ENCODE measurements at places on chromosomes 7 and 10.

GRCh38 chr7:140330128-140330527 lies 68.2 kb downstream of the SLC37A3 start:
- DNase-seq = no peak

- DNase-seq = no peak
Observed at GRCh38 chr7:2006921-2007381, 225.8 kb downstream of the MAD1L1 start.

DNA sequence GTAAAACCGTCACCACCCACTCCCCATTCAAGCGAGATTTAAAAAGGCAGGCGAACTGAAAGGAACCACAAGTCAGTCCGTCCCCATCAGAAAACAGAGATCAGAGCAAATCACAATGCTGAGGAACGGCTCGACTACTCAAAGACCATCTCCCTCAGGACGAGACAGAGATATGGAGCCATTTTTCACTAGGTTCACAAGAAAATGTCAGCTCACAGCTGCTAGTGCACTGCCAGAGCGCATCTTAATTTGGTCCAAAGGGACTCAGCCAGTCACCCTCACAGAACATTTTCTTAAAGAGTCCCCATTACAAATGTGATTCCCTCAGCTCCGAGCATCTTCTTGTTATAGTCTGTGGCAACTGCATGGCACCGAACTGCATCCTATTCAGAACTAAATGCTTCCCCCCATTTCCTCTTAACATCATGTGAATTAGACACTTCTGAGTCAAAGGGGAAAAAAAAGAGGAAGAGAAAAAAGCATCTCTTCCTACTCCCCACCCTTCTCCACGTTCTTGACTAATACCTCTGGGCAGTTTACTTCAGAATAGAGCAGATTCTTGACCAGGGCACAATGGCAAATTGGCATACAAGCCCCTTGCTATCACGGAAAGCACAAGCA lies 683.9 kb downstream of the MAGI2 start:
- no peak for DNase-seq

GRCh38 chr10:71268247-71268691 lies 50.8 kb upstream of the SLC29A3 start:
- no peak for DNase-seq

- no peak for DNase-seq
Observed at GRCh38 chr10:59362144-59362958, at the start of gene FAM13C. Gene FAM13C (minus strand): TSS chr10:59362549. CDS start chr10:59362460, 89 bp downstream.

GRCh38 chr10:46555713-46556514 lies 544 bp downstream of the GPRIN2 start:
- DNase-seq = peak; percentile 5

- DNase-seq = peak; percentile 71
Observed at GRCh38 chr7:48084727-48085432, 4.2 kb upstream of the UPP1 start.

DNA sequence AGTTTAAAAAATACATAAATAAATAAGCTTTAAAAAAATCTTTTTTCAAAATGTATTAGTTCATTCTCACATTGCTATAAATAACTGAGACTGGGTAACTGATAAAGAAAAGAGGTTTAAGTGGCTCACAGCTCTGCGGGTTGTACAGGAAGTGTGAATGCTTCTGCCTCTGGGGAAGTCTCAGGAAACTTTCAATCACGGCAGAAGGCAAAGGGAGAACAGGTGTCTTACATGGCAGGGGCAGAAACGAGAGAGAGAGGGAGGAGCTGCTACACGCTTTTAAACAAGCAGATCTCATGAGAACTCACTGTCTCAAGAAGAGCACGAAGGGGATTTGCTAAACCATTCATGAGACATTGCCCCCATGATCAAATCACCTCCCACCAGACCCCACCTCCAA lies 114.6 kb downstream of the DNAJC1 start:
- DNase-seq = peak; percentile 38

- no peak for DNase-seq
Observed at GRCh38 chr10:130875897-130876472, 435.5 kb downstream of the TCERG1L start.

DNA sequence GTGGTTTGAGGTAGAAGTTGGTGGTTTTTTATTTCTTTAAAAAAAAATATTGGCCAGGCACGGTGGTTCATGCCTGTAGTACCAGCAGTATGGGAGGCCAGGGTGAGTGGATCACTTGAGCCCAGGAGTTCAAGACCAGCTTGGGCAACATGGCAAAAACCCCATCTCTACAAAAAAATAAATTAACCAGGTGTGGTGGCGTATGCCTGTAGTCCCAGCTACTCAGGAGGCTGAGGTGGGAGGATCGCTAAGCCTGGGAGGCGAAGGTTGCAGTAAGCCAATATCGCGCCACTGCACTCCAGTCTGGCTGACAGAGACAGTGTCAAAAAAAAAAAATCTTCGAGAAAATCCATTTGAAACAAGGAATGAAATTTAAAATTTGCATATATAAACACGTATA lies 1.1 kb downstream of the IL2RA start:
- DNase-seq = no peak

DNA sequence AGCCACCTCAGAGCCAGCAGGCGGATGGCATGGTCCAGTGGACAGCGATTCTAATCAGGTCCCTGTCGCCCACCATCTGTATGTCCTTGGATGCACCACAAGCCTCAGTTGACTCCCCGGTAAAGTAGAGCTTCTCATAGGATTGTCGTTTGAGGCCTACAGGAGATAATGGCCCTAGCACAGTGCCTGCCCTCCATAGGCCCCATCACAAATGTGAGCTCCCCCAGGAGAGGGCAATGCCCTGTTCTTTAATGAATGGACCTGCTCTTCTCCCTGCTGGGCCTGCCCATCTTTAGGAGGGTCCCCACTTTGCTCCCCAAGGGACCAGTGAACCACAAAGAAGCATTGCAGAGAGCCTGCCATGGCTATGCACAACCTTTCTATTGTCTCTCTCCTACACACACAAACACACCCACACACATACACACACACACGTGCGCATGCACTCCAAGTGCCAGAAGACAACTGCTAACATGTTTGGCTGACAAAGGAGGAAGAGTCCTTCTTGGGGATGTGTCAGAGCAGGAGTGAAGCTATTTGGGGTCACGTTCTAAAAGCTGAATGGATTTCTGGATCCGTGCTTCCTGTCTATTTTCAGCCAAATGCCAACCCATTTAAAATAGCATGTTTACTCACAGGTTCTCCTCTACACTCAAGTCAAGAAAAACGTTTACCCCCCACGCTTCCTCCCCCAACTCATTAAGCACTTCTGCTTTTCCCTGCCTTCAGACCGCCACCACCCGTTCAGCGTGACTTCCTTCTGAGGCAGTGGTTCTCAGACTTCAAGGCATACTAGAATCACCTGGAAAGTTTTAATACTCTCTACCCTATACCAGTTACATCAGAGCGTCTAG lies 196.1 kb downstream of the GRID1 start:
- DNase-seq = no peak

- DNase-seq = no peak
Observed at GRCh38 chr7:3862774-3863173, 561.7 kb downstream of the SDK1 start.

GRCh38 chr10:8767591-8767990 lies 713.1 kb downstream of the GATA3 start:
- DNase-seq = no peak

- DNase-seq = no peak
Observed at GRCh38 chr7:37218956-37219355, 229.7 kb downstream of the ELMO1 start.

- DNase-seq = no peak
Observed at GRCh38 chr10:14254368-14254767, 76.4 kb downstream of the FRMD4A start.

GRCh38 chr10:97224483-97225435 lies 39.0 kb upstream of the SLIT1 start:
- no peak for DNase-seq

DNA sequence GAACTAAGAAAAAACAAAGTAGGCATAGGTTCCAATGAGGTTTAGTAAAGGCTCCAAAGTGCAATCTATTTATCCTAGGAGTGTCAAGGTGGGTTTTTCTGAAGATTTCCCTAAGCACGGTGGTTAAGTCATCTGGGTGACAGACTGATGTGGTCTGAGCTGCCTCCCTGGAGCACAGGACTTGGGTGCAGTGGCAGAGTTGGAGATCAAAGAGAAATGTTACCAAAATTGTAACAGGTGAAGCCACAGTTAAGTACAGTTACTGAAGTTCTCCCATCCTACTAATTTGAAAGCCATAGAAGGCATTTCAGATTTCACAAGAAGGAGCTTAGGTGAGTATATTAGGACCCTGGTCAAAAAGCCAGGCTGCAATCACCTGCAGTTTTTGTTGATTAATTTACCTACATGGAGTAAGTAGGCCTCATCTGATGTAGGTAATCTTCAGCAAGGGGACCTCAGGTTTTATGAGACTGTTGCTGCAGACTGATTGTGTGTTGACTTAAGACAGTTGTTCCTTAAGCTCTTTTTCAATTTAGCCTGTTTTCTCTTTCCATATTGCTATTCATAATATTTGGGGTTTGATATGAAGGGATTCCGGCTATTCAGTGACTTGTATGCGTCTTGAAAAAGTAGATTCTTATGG lies 3.0 kb downstream of the DLX6 start:
- DNase-seq = no peak

- no peak for DNase-seq
Observed at GRCh38 chr7:121202125-121202524, 126.7 kb upstream of the WNT16 start.

GRCh38 chr7:18572154-18572553 lies 76.6 kb downstream of the HDAC9 start:
- no peak for DNase-seq

DNA sequence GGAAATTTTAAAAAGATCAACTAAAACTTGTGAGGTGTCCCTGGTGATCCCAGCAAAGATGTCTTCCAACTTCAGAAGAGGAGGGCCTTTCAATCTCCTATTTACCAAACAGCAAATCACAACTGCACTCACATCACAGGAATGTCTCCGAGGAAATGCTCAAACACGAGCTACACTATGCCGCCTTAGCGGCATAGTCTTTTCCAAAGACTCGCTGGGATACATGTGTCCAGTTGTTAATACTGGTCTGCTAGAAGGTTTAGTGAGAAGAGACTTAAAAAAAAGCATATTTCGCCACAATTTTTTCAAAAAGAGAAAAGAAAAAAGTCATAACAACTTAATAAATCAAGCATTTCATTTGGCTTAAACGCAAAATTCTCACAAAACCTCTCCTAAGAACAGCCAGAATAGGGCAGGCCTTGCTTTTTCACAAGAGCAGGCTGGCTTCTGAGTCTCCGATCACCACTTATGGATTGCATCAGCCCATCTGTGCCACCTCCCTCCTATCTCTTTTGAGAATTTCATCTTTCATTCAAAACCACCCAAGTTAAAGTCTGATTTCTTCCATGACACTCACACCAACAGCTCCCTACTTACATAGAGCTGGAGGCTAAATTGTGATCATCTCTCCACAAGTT lies 66.1 kb downstream of the GNA12 start:
- DNase-seq = no peak

DNA sequence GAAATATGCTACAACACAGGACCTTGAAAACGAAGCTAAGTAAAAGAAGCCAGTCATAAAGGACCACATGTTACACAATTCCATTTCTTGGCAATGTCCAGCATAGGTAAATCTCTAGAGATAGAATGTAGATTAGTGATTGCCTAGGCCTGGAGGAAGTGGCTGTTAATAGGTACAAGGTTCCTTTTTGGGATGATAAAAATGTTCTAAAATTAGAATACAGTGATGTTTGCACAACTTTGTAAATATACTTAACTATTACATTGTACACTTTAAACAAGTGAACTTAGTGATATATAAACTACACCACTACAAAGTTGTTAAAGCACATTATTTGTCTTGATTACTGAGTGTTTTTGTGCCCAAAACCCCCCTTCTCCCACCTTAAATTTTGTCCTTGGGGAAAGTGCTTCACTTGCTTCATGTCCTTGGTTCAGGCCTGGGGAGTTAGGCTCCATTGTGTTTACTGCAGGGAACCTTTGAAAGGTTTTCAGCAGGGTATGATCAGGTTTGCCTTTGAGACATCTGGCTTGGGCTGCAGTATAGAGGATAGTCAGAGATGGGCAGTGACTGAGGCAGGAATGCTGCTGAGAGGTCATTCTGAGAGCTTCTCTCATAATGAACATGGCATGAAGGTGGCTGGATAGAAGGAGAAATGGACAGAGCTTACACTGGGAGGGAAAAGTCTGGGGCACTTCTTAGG lies 1052.6 kb downstream of the REEP3 start:
- no peak for DNase-seq

GRCh38 chr7:79036356-79036755 lies 417.1 kb downstream of the MAGI2 start:
- DNase-seq = no peak

GRCh38 chr10:79542626-79543025 lies 17.6 kb downstream of the SFTPA2 start:
- DNase-seq = no peak

DNA sequence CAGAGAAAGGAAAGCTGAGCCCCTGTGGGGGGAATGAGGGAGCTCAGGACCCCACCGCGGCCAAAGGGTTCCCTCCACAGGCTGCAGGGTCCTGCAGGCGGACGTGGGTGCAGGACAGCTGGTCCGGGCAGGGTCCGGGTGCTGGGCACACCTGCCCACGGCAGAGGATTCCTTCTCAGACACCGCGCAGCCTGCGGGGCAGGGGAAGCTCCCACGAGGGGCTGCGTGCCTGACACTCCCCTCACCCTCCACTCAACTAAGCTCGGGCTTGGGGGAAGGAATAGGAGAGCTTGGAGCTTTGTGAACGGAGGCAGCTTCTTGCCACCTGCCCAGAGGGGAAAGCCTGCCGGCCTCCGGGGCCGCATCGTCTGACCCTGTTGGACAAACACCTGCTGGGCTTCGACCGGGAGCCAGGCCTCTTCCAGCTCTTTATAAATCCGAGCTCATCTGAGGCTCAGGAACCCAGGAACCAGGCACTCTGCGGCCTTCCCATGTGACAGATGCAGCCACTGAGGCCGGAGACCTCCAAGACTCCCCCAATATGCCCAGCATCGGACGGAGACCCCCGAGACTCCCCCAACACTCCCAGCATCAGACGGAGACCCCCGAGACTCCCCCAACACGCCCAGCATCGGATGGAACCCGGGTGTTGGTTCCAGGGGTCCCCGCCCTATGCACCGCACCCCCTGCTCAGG lies 97.3 kb downstream of the PDGFA start:
- no peak for DNase-seq

DNA sequence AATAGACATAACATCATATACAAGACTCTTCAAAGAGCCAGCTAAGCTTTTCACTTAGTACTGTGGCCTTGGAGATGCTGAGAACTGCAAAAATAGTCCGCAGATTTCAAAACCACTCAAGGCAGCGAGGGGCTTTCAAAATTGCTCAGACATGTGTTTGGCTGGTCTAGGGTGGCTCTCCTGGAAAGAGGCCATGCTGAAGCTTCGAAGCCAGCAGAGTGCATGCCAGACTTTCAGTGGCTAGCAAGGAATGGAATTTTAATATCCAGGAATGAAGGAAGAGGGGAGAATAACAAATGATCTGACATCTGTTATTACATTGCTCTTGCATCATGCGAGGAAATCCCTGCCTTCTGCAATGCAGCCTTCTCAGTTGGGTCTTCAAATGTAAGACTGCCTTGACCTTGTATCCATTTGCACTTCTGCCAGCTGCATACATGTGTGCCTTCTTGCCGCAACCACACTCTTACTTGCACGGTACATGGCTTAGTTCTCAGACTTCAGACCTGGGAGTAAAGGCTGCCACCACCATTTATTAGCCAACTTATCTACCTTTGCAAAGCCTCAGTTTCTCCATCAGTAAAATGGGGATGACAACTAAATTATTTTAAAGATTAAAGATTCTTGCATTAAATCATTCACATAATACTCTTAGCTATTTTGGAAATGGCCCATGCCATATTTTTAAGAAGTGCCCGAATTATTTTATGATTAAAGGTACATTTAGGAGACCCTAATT lies 55.9 kb downstream of the ITIH5 start:
- no peak for DNase-seq

GRCh38 chr7:73799282-73800141 lies 29.4 kb upstream of the CLDN3 start:
- no peak for DNase-seq

Measured in activated CD4-positive, alpha-beta T cell treated with anti-CD3 and anti-CD28 coated beads, Interleukin-2, amount 10 ng/mL, durations not matched to agents 7 days and 5 days (primary cell).